ENCODE measurements at places on chromosomes 7 and 10. TPM values are rescaled to one million over a fixed set of nuclear protein-coding genes. Genes with fewer than 3 reads are reported as not detected.

The CALU gene
- 184 TPM for total RNA-seq

The SHLD2 gene
- total RNA-seq = 49.3 TPM

The RAB19 gene
- total RNA-seq = 3.8 TPM

The SNCG gene
- not detected for total RNA-seq

The OPN4 gene
- not detected for total RNA-seq

The CPA1 gene
- total RNA-seq = not detected

The HELLS gene
- 197 TPM for total RNA-seq

The LHPP gene
- total RNA-seq = 15.9 TPM

The C10orf53 gene
- total RNA-seq = not detected

DNA sequence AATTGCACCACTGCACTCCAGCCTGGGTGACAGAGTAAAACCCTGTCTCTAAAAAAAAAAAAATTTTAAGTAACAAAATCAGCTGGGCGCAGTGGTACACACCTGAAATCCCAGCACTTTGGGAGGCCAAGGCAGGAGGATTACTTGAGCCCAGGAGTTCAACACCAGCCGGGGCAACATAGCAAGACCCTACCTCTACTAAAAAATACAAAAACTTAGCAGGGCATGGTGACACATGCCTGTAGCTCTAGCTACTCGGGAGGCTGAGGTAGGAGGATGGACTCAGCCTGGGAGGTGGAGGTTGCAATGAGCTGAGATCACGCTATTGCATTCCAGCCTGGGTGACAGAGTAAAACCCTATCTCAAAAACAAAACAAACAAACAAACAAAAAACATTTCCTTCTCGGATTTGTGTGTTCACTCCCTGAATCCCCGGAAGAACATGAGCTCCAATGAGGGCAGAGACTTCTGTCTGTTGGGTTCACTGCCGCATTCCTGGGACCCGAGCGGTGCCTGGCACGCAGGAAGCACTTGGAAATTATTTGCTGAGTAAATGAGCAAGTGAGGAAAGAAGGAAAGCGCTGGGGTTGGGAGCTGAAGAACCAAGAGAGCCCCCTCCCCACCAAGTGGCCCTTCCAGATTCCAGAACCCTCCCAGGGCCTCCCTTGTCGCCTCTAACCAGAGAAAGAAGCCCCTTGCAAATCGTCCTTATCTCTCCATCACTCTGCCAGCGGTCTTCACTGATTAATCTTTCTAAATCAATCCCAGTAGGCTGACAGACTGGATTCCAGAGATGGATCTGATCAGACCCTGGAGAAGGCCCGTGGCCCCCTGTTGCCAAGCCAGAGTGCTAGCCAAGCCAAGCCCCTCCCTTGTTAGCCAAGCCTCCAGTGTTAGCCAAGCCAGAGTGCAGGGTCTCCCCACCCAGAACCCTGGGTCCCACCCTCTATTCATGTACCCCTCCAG is 6.2 kb downstream of the TNRC18 start:
- H3K27me3 ChIP-seq = no peaks in the 10 kb centered on the region
- peaks cover 4% of the 10 kb centered on the region for H3K36me3 ChIP-seq
- H3K4me1 ChIP-seq = peaks cover 32% of the 10 kb centered on the region
- no peak for DNase-seq
- no peak overlapping the region for H3K4me3 ChIP-seq

DNA sequence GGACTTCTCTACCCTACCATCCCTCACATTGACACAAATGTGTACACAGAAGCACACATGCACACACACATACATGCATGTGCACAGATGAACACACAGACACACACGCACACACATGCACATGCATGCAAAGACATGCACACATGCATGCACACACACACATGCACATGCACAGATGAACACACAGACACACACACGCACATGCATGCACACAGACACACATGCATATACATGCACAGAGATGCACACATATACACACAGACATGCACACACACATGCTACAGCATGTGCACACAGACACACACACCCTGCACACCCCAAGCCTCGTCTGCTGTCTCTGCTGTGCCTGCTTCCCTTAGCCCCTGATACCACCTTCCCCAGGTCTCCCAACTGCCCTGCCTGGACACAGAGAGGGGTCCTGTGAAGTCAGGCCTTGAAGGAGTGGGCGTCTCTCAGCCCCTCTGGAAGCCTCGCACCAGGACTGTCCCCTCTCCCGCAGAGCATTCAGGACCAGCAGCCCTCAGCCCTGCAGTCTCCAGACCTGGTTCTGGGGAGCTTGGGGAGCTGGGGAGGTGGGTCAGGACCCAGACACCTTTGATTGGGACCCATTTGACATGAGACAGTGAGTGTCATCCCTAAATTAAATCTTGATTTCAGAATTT is 181.8 kb downstream of the DNAJB6 start:
- no peak for DNase-seq
- H3K27me3 ChIP-seq = no peaks in the 10 kb centered on the region
- H3K27ac ChIP-seq = no peak overlapping the region
- H3K4me1 ChIP-seq = no peaks in the 10 kb centered on the region
- no peak overlapping the region for H3K4me3 ChIP-seq
- H3K36me3 ChIP-seq = no peaks in the 10 kb centered on the region

DNA sequence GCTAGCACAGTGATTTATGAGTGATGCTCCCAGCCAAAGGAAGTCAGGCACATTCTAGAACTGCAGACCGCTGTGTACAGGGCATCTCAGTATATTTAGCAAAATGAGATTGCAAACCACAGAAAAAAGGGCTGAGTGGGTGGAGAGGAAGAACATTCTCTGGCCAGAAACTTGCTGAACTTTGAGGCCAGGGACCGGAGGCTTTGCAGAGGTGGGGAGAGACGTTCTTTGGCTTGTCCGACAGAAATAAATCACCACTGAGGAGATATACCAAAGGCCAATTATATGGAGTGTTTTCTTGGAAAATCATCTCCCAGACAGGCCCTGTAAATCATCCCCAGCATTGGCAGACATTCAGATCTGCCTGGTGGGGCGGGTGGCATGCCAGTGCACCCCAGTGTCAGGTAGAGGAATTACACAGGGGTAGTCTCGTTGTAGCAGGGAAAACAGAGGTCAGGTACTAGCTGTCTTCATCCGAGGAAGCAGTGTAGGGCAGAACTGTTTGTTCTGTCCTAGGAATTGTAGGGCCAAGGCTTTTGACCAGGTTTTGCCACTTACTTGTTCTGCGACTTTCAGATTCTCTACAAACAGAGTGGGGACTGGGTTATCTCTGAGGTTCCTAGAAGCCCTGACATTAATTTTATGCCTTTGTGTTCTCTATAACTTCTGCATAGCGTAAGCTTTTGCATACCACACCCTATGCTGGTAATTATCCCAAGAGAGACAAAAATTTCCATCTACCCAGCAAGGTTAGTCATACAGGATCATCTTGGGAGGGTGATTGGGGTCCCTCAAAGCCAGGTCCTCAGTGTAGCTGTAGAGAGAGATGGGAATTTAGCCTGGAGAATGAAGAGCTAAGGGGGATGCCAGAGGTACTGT is 655.6 kb downstream of the LRMDA start:
- no peaks in the 10 kb centered on the region for H3K27me3 ChIP-seq
- no peaks in the 10 kb centered on the region for H3K36me3 ChIP-seq
- peaks cover 15% of the 10 kb centered on the region for H3K4me1 ChIP-seq
- DNase-seq = peak; percentile 74

- DNase-seq = no peak
- H3K4me1 ChIP-seq = no peaks in the 10 kb centered on the region
- no peaks in the 10 kb centered on the region for H3K27me3 ChIP-seq
Measured at GRCh38 chr10:132319853-132320653, 11.9 kb upstream of the LRRC27 start.

- DNase-seq = no peak
- no peaks in the 10 kb centered on the region for H3K36me3 ChIP-seq
- no peaks in the 10 kb centered on the region for H3K27me3 ChIP-seq
- peak overlapping the region; percentile 40 for H3K27ac ChIP-seq
- no peak overlapping the region for H3K4me3 ChIP-seq
Measured at GRCh38 chr7:135666156-135666555, 3.8 kb downstream of the STMP1 start.

- no peaks in the 10 kb centered on the region for H3K27me3 ChIP-seq
- DNase-seq = no peak
- H3K4me3 ChIP-seq = no peak overlapping the region
Measured at GRCh38 chr10:69049566-69049961, 38.3 kb upstream of the SRGN start.

DNA sequence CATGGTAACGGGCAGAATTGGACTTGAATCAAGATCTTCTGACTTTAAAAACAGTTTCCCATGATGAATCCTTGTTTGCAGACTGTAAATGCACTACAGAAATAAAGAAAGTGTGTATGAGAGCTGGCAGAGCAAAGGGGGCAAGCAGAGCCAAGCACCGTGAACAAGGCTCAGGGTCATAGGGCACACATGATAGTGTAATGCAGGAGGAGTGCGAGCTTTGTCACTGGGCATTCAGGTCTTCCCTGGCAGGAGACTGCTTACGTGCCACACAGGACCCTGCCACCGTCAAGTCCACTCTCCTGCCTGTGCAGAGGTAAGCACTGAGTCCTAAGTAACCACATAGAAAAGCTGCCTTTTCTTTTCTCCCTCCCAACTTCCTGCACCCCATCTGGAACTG is 93.1 kb upstream of the NPVF start:
- no peak overlapping the region for H3K4me3 ChIP-seq
- no peak for DNase-seq
- no peaks in the 10 kb centered on the region for H3K4me1 ChIP-seq
- no peaks in the 10 kb centered on the region for H3K36me3 ChIP-seq

- DNase-seq = no peak
- no peaks in the 10 kb centered on the region for H3K27me3 ChIP-seq
- no peak overlapping the region for H3K27ac ChIP-seq
- no peaks in the 10 kb centered on the region for H3K36me3 ChIP-seq
- no peak overlapping the region for H3K4me3 ChIP-seq
Measured at GRCh38 chr7:82335927-82336326, 107.7 kb downstream of the CACNA2D1 start.

GRCh38 chr10:99161165-99161564 is 74.5 kb downstream of the HPSE2 start:
- no peaks in the 10 kb centered on the region for H3K27me3 ChIP-seq
- H3K36me3 ChIP-seq = no peaks in the 10 kb centered on the region
- DNase-seq = no peak
- H3K27ac ChIP-seq = no peak overlapping the region
- H3K4me1 ChIP-seq = no peaks in the 10 kb centered on the region

GRCh38 chr10:12635127-12635541 is 285.8 kb downstream of the CAMK1D start:
- H3K27me3 ChIP-seq = no peaks in the 10 kb centered on the region
- no peaks in the 10 kb centered on the region for H3K36me3 ChIP-seq
- H3K27ac ChIP-seq = peak overlapping the region; percentile 5
- H3K4me1 ChIP-seq = peaks cover 21% of the 10 kb centered on the region
- no peak overlapping the region for H3K4me3 ChIP-seq

- no peak for DNase-seq
- H3K36me3 ChIP-seq = no peaks in the 10 kb centered on the region
- no peak overlapping the region for H3K4me3 ChIP-seq
- no peaks in the 10 kb centered on the region for H3K4me1 ChIP-seq
- H3K27ac ChIP-seq = no peak overlapping the region
Measured at GRCh38 chr10:98316170-98316569, 48.2 kb upstream of the LOXL4 start.

GRCh38 chr7:37297546-37297945 is 151.1 kb downstream of the ELMO1 start:
- H3K4me1 ChIP-seq = no peaks in the 10 kb centered on the region
- no peaks in the 10 kb centered on the region for H3K36me3 ChIP-seq
- DNase-seq = no peak
- H3K4me3 ChIP-seq = no peak overlapping the region
- no peak overlapping the region for H3K27ac ChIP-seq

DNA sequence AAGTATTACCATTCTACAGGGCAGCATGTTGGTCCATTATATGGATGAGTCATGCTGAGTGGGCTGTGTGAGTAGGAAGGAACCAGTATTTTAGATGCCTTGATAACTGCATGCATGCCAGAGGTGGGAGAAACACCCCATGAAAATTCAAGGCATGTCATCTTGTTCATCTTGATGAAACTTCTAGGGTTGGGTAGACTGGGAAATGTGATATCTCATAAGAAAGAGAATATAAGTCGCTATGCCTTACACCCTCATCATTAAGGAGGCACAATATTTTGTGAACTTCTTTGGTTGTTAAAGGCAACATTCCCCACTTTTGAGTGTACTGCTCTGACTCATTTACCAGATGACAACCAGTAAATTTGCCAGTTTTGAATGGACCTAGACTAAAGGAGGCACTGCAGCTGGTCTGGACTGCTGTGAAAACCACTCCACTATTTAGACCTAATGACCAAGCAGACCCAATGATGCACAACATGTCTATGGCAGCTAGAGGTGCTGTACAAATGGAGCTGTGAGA is 48.0 kb downstream of the ZNF365 start:
- H3K27me3 ChIP-seq = no peaks in the 10 kb centered on the region
- DNase-seq = no peak
- H3K4me1 ChIP-seq = no peaks in the 10 kb centered on the region
- no peak overlapping the region for H3K27ac ChIP-seq
- H3K4me3 ChIP-seq = no peak overlapping the region

GRCh38 chr10:30755441-30755953 is 125.9 kb upstream of the LYZL2 start:
- H3K27ac ChIP-seq = no peak overlapping the region

DNA sequence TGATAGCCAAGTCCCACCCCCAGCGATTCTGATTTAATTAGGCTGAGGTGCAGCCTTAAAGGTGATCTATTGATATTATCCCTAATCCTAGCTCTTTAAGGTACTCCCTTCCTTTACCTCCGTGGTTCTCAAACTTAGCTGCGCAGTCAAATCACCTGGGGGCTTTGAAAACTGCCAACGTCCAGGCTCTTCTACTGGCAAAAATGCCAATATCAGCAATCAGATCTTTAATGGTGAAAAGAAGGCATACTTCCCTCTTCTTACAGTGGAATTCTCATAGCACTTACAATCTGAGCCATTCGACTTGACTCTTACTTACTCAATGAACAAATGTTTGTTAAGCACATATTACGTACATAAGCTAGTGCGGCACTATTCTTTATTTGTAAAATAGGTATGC is 704 bp upstream of the SLC35B4 start:
- DNase-seq = no peak
- peak overlapping the region; percentile 78 for H3K4me3 ChIP-seq

GRCh38 chr7:26187380-26188205 is 13.0 kb downstream of the HNRNPA2B1 start:
- H3K4me1 ChIP-seq = 0 out of 2 replicates have a peak, but pooled peaks cover 2% of the 10 kb centered on the region
- peaks cover 3% of the 10 kb centered on the region for H3K36me3 ChIP-seq
- H3K4me3 ChIP-seq = no peak overlapping the region
